ENCODE measurements at places on chromosomes 16 and 17.

DNA sequence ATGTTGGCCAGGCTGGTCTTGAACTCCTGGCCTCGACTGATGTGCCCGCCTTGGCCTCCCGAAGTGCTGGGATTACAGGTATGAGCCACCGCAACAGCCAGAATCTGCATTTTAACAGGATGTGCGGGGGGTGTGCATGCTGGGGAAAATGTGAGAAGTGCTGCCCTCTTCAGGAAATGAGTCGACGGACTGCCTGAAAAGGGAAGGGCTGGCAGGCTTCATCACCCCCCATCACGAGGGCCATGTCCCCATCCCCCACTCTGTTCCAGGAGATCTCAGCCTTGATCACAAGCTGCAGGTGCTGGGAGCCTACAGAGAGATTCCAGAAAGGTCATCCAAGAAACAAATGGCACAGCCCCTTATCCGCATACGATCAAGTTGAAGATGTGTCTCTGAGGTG is 195.3 kb upstream of the RPL38 start:
- peak; percentile 50 for DNase-seq

DNA sequence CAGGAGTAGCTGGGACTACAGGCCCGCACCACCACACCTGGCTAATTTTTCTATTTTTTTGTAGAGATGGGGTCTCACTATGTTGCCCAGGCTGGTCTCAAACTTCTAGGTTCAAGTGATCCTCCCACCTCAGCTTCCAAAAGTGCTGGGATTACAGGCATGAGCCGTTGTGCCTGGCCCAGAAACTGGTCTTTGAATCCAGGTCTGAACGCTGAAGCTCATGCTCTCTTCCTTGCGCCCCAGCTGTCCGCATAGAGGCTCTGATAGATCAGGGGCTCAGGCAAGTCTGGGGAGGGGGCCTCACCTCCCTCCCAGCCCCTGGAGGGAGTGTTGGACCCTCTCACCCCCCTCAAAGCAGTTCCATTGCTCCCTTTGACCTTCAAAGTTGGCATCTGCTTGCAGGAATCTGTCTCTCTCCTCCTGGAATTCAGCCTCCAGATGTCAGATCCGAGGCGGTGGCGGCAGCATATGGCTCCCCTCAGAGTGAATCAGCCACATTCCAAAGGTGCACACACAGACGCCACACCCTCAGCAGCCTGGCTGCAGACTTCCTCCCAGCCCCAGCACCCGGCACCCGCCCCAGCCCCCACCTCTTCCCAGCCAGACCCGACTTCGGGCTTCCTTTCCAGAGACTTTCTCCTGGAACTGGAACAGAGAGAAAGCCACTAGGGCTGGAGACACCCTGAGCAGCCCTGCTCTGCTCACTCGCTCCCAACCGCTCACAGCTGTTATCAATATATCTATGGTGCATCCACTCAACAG is 16.9 kb upstream of the GLIS2 start:
- DNase-seq: no peak

DNA sequence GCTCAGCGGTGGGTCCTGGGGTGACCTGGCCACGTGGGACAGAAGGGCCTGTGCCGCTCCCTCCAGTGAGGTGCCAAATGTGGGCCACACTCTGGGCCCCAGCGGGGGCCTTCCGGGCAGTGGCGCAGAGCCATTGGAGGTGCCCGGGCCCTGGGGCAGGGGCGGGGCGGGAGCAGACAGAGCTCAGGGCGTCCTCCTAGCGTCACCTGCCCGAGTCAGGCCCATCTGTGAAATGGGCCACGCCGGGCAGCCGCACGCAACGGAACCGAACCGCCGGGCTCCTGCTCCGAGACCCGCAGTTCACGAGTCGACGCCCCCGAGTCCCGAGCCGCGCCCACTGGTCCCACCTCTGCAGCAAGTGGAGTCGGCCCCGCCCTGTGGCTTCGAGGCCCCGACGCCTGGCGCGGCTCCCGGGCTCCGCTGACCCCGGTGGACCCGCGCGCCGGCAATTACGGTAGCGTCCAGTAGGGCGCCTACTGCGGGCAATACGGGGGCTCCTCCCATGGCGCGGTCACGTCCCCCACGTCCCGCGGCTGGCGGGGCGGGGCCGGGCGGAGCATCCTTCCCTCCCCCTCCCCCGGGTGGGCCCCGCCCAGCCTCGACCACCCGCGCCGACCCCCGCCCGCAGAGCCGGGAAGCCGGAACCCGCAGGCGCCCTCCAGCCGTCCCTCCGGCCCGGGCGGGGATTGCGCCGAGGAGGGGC is 1.9 kb downstream of the SLC16A3 start:
- peak; percentile 82 for DNase-seq

- no peak for DNase-seq
These were observed 8.6 kb downstream of the XYLT1 start for GRCh38 chr16:17461951-17462729.

DNA sequence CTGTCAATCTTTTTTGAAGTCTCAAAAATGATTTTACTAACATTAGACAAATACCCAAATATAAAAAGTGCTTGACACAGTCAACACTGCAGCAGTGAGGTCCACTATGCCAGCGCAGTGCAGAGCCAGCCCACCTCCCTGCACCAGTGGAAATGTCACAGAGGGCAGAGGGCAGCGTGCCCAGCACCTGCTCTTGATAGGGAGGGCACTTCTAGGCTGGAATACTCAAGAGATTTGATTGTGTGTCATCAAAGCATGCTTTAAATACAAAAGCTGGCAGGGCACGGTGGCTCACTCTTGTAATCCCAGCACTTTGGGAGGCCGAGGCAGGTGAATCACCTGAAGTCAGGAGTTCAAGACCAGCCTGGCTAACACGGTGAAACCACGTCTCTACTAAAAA is 136.0 kb downstream of the ANKRD11 start:
- no peak for DNase-seq

DNA sequence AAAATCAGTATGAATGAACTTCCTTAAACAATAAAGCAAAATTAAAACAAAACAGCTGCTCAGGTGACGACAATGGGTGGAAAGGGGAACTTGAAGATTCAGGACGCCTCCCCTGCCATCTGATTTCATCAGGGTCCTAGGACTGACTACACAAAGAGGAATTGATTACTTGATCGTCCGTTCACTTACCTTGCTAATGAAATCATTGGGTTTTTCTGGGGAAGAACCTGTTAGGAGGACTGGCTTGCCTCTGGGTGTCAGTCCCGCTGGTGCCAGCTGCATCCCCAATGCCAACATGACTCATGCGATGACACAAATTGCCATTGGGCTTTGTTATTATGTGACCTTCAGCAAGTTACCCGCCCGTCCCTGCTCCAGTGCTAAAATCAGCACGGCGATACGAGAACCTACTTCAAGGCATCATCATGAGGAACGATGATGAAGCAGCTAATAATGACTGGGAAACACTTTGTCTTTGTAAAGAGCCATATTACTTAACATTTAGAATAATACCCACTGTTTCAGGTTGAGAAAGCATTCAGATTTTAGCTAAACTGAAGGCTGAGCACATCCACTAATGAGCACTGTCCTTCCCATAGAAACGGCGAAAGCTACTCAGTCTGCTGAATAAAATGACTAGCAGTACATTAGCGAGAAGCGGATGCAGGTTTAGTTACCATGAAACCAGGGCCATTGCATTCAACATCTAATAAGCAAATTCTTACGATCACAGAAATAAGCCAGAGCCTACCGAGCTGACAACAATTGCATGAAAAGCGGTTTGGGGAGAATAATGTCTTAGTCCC is 139.4 kb downstream of the ZFHX3 start:
- peak; percentile 79 for DNase-seq

- no peak for DNase-seq
These were observed 10.4 kb downstream of the CANT1 start for GRCh38 chr17:78999056-78999768.

DNA sequence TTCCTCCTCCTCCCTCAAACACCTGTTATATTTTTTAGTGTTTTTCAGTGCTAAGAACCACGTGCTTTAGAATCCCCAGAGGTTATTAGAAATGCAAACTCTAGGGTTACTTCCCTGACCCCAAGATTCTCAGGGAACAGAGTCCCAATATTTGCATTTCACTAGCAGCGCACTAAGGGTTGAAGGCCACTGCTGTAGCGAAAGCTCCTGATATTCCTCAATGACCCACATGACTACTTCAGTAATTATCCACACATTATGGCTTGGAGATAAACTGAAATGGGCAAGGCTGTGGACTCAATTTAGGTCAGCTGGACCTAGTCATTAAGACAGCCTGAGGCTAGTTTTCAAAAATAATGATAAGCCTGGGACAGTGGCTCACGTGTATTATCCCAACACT is 78.5 kb upstream of the BCAR1 start:
- no peak for DNase-seq

DNA sequence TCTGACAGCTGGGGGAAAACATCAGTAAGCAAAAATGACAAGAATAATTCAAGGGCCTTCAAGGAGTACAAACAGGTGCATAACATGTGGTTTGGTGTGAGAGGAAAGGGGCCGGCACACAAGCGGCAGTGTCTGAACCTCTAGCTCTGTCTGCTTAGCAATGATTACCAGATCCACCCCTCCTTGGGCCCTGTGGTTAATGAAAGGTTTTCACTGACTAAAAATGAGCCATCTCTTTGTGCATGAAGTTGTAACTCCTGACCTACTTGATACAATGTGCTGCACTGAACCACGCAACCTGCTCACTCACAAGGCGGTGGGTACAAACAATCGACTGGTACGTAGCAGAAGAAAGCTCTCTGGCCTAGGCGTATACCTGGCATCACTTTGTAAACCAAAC is 15.1 kb downstream of the FAM117A start:
- DNase-seq: no peak

GRCh38 chr16:85537795-85538401 is 75.2 kb upstream of the GSE1 start:
- no peak for DNase-seq

GRCh38 chr16:87951552-87952538 is 611 bp downstream of the BANP start:
- DNase-seq: no peak

GRCh38 chr17:72372185-72372584 is 251.4 kb downstream of the SOX9 start:
- no peak for DNase-seq

- no peak for DNase-seq
These were observed 158.9 kb upstream of the NOG start for GRCh38 chr17:56434610-56435009.

GRCh38 chr17:4331614-4332013 is 34.9 kb downstream of the UBE2G1 start:
- DNase-seq: no peak

GRCh38 chr17:66087073-66087472 is 104.9 kb downstream of the CEP112 start:
- DNase-seq: no peak

DNA sequence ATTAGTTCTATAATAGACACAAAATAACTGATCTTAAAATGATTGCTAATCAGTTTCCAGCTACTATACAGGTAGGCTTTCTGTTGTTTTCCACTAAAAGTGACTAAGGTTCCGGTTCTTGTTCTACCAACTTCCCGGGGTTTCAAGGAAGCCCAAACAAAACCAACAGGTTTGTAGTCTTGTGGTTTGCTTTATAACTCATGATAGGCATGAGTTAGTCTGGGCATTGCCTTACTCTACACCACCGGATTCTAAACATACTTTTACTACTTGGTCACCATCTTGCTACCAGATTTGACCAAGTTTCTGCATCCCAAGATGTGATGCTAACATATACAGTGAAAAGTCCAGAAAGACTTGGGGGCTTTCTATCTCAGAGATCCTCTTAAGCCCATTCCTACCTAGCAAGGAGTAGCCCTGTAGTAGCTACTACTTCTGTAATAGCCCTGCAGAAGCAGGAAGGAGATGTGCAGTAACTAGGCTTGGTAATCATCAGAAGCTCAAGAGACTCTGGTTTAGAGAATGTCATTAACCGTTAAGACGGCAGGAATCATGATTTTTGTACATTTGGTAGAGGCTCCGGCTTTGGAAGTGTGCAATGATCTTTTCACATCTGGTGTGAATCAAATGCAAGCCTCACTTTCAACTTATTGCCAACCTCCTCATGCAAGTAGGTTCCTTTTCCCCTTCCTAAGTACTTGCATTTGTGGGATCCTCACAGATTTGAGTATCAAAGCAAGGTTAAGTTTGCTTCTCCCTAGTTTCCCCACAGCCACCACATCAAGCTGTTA is 1.6 kb downstream of the FAM117A start:
- no peak for DNase-seq

DNA sequence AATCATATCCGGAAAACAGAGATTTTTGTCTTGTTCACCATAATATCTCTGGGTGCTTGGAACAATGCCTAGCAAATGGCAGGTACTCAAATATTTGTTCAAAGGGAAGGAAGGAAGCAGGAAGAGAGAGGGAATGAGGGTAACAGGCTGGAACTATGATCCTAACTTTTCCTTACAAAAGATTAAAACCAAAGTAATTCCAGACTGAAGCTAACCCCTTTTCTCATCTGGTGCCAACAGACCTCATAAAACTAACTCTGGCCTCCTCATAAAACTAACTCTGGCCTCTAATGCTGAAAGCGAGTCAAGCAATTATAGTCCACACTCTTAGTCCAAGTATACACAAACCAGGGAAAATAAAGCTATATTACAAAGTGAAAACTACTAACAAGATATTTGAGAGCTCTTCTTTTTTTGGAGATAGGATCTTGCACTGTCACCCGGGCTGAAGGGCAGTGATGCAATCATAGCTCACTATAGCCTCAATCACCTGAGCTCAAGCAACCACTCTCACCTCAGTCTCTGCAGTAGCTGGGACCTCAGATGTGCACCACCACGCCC is 84.6 kb downstream of the KANSL1 start:
- no peak for DNase-seq

DNA sequence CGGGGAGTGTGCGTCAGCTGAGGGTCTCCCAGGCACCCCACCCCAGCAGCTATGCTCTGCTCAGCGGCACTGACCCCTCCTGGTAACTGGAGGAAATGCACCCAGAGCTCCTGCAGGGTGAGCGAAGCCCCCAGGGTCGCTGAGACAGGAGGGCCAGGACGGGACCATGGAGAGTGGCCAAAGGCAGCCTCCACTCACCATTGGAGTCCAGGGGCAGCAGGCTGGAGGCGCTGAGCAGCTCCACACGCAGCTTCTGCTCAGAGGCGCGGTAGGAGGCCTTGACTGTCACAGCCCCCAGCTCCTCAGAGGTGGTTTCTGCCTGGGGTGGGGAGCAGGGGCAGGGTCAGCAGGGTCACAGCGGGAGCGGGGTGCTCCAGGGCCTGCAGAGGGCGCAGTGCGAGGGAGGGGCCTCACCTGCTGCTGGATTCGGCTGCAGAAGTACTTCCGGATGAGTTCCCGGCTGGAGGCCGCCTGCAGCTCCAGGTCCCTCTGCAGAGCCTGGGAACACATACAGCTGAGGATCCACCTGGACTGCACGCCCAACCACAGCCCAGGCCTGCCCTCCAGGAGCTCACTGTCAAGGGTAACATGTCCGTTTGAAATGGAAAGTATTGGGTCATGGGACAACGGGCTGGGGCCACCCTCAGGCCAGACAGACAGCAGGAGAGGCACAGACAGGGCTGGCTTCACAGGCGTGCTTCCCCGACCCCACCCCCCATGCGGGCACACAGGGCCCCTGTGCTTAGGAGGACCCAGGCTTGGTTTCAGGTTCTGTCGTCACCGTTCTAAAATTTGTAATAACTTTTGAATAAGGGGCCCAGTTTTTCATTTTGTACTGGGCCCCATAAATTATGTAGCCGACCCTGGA is 13.8 kb downstream of the UNC13D start:
- no peak for DNase-seq

- DNase-seq: no peak
These were observed 37.3 kb downstream of the METTL16 start for GRCh38 chr17:2474371-2474770.

GRCh38 chr16:54245788-54246453 is 40.7 kb downstream of the IRX3 start:
- DNase-seq: no peak
